ENCODE measurements at places on chromosomes 12 and 14.

DNA sequence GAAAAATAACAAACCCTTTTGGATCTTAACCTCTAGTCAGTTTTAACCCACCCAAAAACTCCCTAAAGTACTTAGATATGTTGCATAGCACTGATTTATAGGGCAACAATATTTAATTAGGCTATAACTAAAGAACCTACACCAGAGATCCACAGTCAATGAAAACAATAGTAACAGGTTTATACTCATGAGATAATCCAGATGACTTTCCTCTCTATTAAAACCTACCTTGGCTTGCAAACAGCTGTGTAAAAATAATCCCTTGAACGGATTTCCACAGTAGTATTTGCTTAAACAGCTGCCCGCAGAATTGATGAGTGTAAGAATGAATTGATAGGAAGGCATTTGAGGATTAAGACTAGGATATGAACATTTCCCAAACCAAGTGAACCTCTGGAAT is 104.3 kb upstream of the PTPRR start:
- no peak for DNase-seq
- no peaks in the 10 kb centered on the region for H3K27me3 ChIP-seq
- H3K36me3 ChIP-seq = no peaks in the 10 kb centered on the region
- no peak overlapping the region for H3K27ac ChIP-seq
- H3K4me1 ChIP-seq = no peaks in the 10 kb centered on the region

DNA sequence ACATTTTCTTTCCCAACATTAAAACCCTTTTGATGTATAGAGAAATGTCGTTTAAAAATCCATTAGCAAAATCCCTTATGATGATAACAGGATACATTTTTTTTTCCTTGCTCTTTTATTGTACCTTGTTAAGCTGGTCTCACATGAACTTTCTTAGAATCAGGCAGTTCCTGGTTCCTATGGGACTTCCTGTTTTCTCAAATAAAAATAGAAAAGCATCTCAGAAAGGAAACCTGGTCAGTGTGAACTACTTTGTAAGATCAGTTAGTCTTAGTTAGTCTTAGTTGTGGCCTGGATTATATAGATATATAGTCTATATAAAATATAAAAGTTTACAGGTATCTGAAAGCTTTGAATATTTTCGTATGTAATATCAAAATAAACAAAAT is 40.3 kb downstream of the LEMD3 start:
- H3K27ac ChIP-seq = peak overlapping the region; percentile 99
- H3K4me3 ChIP-seq = no peak overlapping the region
- no peaks in the 10 kb centered on the region for H3K27me3 ChIP-seq
- peaks cover 8% of the 10 kb centered on the region for H3K36me3 ChIP-seq
- H3K4me1 ChIP-seq = peaks cover 27% of the 10 kb centered on the region

DNA sequence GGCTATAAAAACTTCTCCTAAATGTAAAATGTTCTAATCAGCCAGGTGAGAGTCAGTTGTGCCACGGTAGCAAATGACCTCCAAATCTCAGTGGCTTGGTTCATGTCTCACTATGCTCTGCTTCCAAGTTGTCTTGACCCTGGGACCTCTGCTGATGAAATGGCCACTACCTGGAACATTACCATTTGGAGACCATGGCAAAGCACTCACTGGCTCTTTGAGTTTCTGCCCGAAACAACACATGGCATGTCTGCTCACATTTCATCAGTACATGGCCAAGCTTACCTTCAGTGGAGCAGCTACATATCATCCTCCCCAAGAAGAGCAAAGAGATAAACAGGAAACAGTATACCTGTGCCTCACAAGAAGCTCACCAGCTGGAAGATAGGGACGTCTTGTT is 40.2 kb downstream of the PLEKHG7 start:
- no peak for DNase-seq
- H3K36me3 ChIP-seq = no peaks in the 10 kb centered on the region
- H3K27me3 ChIP-seq = peaks cover 1% of the 10 kb centered on the region
- H3K4me3 ChIP-seq = no peak overlapping the region
- H3K27ac ChIP-seq = no peak overlapping the region

GRCh38 chr14:64232095-64232838 is 61.9 kb downstream of the ESR2 start:
- peaks cover 15% of the 10 kb centered on the region for H3K4me1 ChIP-seq
- peaks cover 5% of the 10 kb centered on the region for H3K27me3 ChIP-seq
- no peak for DNase-seq

DNA sequence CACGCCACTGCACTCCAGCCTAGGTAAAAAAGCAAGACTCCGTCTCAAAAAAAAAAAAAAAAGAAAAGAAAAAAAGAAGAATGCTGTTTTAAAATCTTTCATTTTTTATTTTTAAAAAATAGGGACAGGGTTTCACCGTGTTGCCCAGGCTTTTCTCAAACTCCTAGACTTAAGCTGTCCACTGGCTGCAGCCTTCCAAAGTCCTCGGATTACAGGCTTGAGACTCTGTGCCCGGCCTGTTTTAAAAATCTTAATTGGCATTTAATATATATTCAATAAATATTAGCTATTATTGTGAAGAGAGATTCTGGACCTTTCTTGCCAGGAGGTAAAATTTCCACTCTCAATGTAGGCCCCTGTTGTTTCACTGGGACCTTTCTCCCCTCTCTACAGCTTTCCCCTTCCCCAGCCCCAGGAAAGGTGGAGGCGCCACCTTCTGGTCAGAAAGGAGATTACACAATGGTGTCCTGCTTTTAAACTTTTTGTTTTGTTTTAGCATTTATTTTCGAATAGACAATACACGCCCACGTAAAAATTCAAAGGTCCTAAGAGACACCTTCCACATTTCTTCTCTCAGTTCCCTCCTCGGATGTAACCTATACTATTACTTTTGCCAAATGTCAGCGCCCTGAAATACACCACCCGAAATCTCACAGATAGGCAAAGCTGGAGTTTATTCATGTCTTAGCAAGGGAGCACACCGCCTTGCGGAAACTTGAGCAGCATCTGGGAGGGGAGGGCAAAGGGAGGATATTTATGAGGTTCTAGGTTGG is 23.8 kb upstream of the PHC1 start:
- H3K27me3 ChIP-seq = peaks cover 1% of the 10 kb centered on the region
- peak overlapping the region; percentile 94 for H3K4me3 ChIP-seq
- peak overlapping the region; percentile 90 for H3K27ac ChIP-seq
- no peaks in the 10 kb centered on the region for H3K4me1 ChIP-seq
- no peaks in the 10 kb centered on the region for H3K36me3 ChIP-seq
- peak; percentile 75 for DNase-seq

DNA sequence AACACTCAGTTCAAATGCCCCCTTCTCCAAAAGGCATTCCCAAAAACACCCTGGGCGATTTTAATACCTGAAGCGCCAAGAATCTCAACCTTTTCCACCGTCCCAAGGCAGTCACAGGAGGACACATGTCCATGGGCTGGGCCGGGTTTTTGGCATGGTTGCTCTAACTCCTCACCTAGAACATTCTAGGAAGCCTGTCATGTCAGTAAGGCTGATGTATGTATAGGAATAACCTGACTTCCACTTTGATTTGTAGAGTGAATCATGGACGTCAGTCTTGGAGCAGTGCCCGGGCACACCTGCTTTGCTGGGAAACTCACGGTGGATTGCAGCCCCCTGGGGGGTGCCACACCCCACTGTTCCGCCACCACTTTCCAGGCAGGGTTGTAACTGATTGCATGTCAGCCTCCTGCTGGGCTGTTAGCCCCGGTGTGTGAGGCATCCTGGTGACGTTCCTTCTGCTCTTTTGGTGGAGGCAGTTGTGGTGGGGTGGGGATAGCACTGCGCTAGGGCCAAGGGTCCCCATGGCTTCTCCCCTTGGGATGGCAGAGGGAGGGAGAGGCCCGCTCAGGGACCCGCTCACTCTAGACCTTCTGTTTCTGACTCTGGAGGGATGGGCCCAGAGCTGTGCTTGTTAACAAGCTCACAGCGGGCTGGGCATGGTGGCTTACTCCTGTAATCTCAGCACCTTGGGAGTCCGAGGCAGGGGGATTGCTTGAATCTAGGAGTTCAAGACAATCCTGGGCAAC is 35.2 kb upstream of the FAM181A start:
- no peak for DNase-seq
- H3K4me3 ChIP-seq = no peak overlapping the region
- H3K27me3 ChIP-seq = peaks cover 3% of the 10 kb centered on the region
- H3K27ac ChIP-seq = no peak overlapping the region
- no peaks in the 10 kb centered on the region for H3K4me1 ChIP-seq

DNA sequence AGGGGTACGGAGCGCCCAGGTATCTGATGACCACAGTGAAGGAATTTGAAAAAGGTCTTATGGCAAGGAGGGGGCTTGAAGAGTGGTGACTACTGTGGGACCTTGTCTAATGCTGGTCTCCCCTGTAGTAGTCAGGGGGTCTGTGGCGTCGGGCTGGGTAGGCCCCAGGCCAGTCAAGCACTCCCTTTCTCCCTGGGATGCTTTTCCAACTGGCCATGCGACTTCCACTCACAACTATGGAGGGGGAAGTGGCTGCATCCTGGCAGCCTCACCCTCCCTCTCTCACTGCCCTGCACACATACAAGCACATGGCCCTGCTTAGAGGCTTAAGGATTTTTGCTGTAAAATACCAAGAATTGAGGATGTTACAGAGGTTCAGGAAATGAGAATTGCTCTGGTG is 4.1 kb downstream of the TSPAN11 start:
- no peak overlapping the region for H3K4me3 ChIP-seq
- peaks cover 26% of the 10 kb centered on the region for H3K4me1 ChIP-seq
- no peak for DNase-seq
- peak overlapping the region; percentile 75 for H3K27ac ChIP-seq

GRCh38 chr12:43098766-43099550 is 453.0 kb downstream of the ADAMTS20 start:
- peaks cover 4% of the 10 kb centered on the region for H3K4me1 ChIP-seq
- H3K27me3 ChIP-seq = no peaks in the 10 kb centered on the region
- no peak for DNase-seq
- no peaks in the 10 kb centered on the region for H3K36me3 ChIP-seq
